Kidney tubule cell (primary cell): ENCODE measurements at places on chromosomes 6 and 20.

DNA sequence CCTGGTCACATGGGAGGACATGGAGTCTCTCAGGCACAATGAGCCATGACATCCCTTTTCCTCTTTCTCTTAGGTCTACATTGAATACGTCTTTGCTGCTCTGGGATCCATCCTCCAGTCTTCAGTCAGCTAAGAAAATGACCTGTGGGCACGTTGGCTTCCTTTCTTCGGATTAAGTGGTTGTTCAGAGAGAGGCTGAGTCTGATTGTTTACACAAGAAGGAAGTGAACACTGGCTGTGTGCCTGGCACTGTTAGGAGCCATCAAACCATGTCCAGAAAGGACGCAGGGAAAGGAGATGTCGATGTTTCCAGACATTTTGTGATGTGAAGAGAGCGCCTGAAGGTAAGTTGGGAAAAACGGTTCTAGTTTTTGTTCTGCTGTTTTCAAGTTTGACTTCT is 309.9 kb upstream of the CDYL start:
- DNase-seq: peak; percentile 63

GRCh38 chr6:125549202-125549884 is 200.1 kb upstream of the HEY2 start:
- DNase-seq: no peak

DNA sequence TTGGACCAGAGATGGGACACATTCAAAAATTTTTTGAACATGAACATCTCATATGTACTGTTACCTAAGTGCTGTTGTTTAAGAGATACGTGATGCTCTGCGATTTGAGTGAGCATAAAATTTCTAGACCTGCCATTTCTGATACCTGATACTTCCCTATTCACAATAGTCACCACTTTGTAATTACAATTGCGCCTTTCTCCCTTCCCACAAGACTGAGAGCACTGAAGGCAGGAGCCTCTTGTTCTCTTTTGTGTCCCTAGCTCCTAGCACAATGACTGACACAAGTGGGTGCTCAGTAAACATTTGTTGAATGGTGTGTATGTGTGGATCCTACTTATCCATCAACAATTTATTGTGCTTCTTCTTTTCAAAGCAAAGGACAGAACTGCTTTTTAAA is 92.8 kb upstream of the TMEM30A start:
- no peak for DNase-seq

DNA sequence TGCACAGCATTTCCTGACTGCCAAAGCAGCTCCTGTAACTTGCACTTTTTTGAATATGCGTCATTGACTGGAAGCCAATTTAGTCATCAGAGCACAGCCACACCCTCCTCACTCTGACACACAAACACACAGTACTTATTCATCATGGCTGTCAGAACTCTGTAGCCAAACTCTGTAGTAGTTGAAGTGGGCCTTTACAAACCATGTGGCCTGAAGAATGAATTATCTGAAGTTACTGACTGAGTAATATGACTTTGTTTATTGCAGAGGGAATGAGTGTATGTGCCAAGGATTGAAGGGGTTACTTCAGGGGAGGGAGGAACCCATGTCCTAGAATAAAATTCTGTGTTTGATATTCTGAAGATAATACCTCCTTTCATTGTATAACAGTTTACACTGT is 102.7 kb downstream of the FIG4 start:
- peak; percentile 88 for DNase-seq

GRCh38 chr6:75463908-75464307 is 29.7 kb downstream of the FILIP1 start:
- DNase-seq: no peak
